ENCODE measurements at places on chromosomes 7 and 10.

GRCh38 chr10:86585037-86585929 is 63.7 kb upstream of the WAPL start:
- peak; percentile 55 for DNase-seq

DNA sequence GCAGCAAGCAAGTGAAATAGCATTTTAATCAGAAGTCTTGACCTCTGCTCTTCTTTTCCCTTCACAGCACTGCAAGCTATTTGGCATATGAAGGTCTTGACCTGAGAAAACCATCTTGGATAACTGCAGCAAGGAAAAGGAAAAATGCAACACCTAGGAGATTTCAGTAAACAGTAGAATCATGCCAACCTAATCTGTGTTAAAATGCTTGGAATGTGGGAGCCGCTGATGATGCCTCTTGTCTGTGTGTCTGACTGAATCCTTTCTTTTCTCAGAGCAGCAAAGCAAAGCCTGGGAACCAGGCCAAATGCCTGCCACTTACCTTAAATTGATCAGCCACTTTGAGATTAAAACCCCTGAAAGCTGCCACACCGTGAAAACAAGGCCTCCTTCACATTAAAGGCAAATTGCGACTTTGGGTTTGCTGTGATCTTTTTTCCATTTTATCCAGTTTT is 80.4 kb upstream of the CDK6 start:
- no peak for DNase-seq

DNA sequence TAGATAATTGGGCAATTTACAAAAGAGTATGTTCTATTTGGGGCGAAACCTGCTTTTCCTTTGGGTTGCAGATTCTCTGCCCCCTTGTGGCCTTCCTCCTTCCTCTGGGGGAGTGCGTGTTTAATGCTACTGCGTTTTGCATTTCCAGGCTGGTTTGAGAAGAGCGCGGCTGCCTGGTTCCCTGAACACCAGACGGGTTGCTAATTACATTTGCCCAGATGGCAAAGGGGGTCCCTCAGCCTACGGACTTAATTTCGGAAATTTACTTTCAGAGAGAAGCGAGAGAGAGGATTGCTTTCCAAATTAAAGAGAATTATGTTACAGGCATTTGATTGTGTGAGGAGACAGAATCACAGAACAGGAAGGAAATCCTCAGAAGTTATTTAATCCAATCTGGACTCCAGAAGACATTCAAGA is 91.9 kb upstream of the JAZF1 start:
- no peak for DNase-seq

GRCh38 chr10:486206-486605 is 203.3 kb downstream of the DIP2C start:
- DNase-seq: no peak

GRCh38 chr7:50688226-50688590 is 94.5 kb downstream of the GRB10 start:
- no peak for DNase-seq

GRCh38 chr10:64528294-64529002 is 1007.2 kb downstream of the REEP3 start:
- no peak for DNase-seq

DNA sequence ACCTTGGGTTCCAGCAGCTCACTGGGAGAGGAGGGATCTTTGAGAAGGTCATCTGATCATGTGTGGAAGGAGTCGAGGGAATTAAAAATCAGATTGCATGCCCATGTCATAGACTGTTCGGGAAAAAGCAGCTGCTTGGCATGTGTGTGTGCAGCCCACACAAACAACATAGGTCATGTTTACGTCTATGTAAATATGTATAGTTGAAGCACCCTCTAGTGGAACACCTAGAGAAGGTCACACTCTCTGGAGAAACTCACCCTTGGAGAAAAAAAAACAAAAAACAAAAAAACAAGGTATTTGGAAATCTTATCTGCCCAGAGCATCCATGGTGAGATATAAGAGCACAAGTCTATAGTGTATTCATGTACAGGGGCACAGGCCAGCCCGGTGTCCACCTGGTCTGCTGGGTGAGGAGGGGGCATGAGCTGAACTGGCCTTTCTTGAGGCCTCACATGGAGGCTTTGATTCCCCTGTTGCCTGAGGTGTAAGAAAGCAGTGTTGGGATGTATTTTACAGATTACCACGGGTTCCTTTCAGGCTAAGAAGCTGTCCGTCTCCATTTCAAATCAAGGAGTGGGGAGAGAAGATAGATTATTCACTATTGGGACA is 98.0 kb downstream of the NPY start:
- DNase-seq: no peak

GRCh38 chr10:115164220-115164619 is 71.1 kb downstream of the ATRNL1 start:
- DNase-seq: no peak

DNA sequence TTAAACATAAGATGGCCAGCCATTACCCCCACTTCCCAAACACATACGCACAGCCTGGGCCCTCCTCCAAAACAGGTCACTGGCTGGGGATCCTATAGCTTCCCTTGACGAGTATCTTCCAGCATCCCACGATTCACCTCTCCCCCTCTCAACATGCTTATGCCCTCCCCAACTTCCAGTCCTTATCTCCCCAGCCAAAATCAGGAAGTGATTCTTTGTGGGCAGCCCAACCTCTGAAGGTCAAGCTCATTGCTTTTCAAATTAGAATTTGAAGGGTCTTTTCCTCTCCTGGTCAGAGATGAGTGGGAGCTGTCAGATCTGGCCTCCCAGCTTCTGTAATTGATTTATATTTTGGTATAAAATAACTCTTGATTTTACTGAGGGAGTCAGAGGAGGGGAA is 133.6 kb downstream of the ATXN7L1 start:
- no peak for DNase-seq

- DNase-seq: no peak
Observed at GRCh38 chr7:129882531-129882930, 70.2 kb downstream of the UBE2H start.

DNA sequence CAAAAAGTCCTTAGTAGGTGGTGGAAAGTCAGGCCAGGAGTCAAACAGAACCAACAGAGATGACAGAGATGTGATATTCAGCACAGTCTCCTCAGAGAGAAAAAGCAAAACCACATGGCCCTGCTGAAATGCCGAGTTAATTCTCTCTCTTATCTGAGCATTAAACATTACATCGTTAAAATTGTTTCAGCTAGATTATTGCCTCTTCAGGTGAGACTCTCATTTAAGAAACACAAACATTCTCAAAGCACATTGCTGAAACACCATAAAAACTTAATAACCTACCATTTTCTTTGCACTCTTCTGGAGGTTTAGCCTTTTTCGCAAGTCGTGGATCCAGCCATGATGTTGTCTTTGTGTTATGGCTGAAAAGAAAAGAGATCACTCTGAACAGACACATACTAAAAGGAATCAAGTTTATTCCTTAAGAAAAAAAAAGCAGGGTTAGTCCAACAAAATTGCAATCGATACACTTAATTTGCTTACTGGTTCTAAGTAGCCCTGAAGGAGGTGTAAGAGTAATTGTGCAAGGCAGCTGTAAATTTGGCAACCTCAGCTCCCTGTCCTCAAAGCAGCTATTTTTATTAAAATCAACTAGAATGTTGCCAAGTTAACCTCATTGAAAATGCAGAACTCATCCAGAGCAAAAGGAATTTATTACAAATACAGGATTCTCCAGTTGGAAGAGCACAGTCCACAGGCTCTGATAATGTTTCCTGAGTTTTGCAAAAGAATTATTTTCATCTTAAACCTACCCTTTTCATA is 691.1 kb downstream of the PHTF2 start:
- no peak for DNase-seq

- no peak for DNase-seq
Observed at GRCh38 chr10:15141136-15142054, 27.1 kb downstream of the NMT2 start.

DNA sequence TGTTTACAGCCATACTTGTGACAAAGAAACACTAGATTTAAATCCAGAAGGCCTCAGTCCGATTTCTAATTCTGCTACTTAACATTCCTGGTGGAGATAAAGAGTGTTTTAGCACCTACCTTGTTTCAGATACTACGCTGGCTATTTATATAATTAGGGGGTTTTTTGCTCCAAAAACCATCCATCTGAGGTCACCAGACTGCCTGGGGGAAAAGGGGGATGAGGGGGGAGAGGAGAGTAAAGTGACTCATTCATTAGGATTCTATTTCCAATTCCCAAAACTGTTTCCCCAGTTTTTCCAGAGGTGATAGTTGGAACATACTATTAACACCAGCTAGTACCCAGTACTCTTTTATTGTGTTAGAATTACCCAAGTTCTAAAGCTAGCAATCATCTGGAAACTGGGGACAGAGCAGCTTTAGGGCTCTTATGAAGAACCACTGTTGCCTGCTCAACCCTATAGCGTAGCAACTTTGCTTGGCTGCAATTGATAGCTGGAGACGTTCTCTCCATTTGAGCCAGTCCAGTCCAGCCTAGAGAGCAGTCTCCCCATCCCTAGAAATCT is 6.6 kb downstream of the GCC1 start:
- DNase-seq: no peak

GRCh38 chr7:94510582-94511496 is 1.2 kb downstream of the CASD1 start:
- DNase-seq: peak; percentile 0

- DNase-seq: no peak
Observed at GRCh38 chr7:26815426-26815825, 49.0 kb downstream of the SKAP2 start.

GRCh38 chr7:154167807-154168206 is 115.6 kb downstream of the DPP6 start:
- no peak for DNase-seq

DNA sequence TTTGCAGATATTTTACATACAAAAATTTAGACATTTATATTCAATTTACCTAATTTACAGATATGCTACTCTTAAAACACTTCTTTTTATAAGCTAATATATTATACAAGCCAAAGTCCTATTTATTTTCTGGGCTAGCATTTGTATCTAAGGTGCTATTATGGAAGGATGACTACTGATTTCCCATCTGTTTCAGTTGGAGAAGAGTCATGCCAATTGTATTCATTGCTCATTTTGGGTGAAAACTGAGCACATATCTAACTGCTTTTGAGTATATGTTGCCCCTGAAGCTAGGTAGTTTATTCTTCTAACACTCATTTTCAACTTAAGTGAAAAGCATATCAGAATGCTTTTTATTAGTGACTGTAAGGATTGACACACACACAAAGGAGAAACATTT is 172.9 kb downstream of the CDK14 start:
- no peak for DNase-seq

DNA sequence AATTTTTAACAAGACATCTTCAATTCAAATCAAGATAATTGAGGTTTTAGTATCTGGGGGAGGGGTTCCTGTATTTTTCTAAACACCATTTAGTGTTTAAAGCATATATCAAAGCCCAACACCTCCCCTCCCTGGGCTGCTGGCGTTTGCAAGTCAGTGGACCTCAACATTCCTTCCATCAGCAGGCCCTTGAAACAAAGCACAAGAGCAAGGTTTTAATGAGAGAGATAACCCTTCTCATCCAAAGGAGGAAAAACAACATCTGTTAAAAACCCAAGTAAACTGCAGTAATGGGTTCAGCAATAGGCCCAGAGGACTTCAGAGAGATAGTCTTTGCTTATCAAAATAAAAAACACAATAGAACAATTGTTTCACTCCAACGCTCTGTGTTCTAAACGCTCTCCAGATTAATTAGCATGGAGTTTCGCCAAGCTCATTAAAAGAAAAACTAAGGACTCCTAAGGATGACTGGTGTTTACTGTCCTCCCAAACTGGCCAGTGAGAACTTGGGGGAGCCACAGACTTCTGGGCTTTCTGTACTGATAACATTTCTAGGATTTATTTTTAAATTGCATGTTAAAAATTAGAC is 2.5 kb downstream of the JCAD start:
- no peak for DNase-seq

GRCh38 chr7:137985897-137986251 is 16.0 kb downstream of the CREB3L2 start:
- DNase-seq: no peak

DNA sequence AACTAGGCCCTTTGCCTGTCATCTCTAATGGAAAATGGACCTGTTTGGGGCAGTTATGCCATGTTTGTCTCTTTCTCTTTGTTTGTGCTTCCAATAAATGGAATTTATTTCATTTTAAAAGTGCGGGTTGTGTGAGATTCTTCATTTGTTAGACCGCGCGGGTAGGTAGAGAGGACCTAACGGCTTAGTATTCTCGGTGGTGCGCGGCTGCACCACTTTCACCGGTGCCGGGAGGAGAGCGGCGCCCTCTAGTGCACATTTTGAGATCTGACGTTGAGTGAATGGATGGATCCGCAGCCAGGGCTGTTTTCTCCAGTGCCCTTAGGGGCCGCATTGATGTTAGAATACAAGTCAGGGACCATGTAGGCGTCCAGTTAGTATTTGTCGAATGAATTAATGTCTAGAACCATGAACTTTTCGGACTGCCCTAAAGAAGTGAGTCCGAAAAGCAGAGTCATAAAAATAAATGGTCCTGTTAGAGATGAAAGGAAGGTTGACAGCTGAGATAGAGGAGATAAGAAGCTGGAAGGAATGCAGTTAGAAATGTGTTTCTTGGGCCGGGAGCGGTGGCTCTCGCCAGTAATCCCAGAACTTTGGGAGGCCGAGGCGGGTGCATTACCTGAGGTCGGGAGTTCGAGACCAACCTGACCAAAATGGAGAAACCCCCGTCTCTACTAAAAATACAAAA is 29.3 kb upstream of the GIMAP8 start:
- DNase-seq: peak; percentile 75

- DNase-seq: no peak
Observed at GRCh38 chr7:127904670-127904985, 126.6 kb downstream of the LRRC4 start.

GRCh38 chr10:132685101-132685891 is 100.7 kb downstream of the NKX6-2 start:
- DNase-seq: no peak

DNA sequence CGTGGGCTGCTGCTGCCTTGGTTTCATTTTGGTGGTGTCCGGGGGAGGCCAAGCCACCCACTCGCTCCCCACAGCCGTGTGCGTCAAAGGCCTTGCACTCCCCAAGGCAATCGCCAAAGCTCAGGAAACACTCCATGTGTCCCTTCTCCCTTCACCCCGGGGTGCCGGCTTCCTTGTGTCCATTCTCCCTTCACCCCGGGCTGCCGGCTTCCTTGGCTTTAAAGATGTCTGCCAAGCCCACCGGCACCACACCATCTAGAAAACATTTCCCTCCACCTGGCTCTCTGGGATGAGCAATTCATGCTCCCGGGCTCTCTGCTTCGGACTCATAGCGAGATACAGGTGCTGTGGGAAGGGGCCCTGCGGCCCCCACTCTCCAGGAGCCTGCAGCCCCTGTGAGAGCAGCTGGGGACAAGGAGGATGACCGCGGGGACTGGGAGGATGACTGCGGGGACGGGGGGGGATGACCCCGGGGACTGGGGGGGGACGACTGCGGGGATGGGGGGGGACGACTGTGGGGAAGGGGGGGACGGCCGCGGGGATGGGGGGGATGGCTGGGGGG is 322.1 kb downstream of the DNAJB6 start:
- DNase-seq: no peak
